ENCODE measurements at places on chromosomes 2 and 18.

DNA sequence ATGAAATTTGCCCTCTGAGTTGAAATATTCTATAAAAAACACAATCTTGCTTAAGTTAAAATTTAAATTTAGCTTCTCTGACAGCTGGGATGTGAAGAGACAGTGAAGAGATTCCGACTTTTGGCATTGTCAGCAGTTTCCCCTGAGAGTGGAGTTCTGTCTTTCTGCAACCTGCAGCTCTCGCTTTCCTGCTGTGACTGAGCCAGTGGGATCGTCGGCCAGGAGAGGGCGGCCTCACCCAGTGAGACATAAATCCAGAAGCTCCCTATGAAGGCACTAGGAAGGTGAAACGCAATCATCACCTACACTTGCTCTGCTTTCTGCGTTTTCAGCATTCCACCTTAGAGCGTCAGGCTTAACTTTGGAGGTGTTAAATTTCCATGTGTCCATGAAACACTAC lies 75.4 kb upstream of the HNMT start:
- DNase-seq: no peak

GRCh38 chr18:48022531-48023329 lies 92.3 kb upstream of the SMAD2 start:
- DNase-seq: peak; percentile 70

DNA sequence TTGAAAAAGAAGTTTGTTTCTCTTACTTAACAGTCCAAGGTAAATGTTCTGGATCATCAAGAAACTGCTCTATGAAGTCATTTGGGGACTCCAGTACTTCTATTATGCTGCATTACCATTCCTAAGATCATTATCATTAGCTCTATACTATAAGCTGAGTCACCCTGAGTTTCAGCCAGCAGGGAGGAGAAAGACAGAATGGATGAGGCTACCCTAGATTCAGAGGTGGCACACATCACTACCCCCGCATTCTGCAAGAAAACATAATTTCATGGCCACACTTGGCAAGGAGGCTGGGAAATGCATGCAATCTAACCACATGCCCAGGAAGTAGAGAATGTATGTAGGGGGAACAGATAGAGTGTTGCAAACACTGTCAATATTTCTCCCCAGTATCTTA lies 16.6 kb upstream of the LNPK start:
- DNase-seq: no peak

DNA sequence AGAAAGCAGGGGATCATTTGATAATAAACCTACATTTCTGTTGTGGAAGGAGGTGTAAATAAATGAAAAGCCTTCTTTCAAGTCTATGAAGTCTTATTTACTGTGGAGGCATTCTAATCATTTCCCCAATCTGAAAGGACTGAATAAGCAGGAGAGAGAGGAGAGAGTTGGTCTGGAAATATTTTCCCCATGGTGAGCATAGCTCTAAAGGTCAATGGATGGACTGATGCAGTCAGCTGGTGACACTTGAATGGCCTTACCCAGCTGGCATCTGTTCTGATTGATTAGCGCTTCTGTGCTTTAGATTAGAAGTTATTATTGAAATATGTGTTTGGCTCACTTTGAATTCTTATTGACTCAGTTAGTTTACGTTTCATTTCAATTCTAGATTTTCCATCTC lies 122.7 kb downstream of the PARD3B start:
- DNase-seq: no peak

- DNase-seq: no peak
Observed at GRCh38 chr2:138564586-138565229, 63.1 kb downstream of the SPOPL start.

GRCh38 chr18:34189656-34190435 lies 34.9 kb downstream of the NOL4 start:
- no peak for DNase-seq

DNA sequence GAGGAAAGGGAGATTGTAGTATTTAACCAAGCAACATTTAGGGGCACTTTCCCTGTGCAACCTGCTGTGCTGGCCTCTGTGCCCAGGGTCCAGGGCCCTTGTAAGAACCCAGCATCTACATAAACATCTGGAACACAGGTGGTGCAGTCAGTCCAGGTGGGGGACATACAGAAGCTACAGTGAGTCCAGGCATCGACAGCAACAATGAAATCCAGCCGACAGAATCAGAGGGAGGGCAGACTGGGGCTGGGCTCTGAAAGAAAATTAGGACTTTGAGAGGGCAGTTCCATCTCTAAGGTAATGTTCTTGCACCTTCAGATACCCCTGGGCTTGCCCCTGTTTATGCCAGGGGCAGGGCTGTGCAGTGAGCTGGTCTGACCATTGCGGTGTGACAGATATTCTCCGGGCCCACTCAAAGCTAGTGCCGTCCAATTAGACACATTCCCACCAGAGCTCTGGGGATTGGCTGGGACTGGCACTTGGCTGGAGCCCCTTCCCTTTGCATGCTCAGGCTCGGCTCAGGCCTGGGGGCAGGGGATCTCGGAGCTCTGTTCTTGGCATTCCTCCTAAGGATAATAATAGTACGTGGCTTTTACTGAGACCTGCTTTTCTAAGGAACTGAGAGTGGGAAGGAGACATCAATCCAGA lies 5.4 kb downstream of the LBH start:
- DNase-seq: no peak

- no peak for DNase-seq
Observed at GRCh38 chr2:212124598-212124997, 414.0 kb downstream of the ERBB4 start.

DNA sequence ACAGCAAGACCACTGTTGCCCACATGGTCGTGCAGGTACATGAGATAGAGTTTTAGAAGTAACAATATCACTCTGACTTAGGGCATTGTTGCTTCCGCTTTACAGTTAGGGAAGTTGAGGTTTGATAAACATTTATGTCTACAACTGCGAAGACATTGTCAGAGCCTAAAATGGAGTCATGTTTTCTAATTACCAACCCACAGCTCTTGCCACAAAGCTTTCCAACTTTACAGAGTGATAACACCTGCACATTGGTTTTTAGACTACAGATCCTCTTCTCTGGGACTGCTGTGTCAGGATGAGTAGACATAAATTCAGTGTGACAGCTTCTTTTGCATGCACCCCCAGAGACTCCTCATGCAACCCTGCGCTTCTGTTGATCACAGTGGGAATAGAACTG lies 119.0 kb downstream of the FEZ2 start:
- no peak for DNase-seq

- no peak for DNase-seq
Observed at GRCh38 chr18:10497206-10497749, 28.5 kb upstream of the NAPG start.

GRCh38 chr2:73414696-73415095 lies 29.1 kb downstream of the ALMS1 start:
- DNase-seq: no peak

- DNase-seq: no peak
Observed at GRCh38 chr2:170886386-170886785, 42.7 kb upstream of the GORASP2 start.

GRCh38 chr18:33871363-33872025 lies 293.5 kb downstream of the ASXL3 start:
- no peak for DNase-seq

GRCh38 chr2:192948316-192948715 lies 753.6 kb upstream of the TMEFF2 start:
- DNase-seq: no peak

GRCh38 chr18:6542296-6542695 lies 127.6 kb upstream of the L3MBTL4 start:
- no peak for DNase-seq

DNA sequence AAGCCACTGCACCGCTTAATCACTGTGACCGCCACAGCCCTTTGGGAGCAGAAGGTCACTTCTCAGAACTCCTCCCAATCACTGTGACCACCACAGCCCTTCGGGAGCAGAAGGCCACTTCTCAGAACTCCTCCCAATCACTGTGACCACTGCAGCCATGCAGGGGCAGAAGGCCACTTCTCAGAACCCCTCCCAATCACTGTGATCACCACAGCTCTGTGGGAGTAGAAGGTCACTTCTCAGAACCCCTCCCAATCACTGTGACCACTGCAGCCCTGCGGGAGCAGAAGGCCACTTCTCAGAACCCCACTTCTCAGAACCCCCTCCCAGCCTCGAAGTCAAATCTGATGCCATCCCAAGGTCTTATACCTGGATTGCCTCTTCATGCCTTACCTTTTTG lies 56.8 kb upstream of the DAPL1 start:
- DNase-seq: no peak

DNA sequence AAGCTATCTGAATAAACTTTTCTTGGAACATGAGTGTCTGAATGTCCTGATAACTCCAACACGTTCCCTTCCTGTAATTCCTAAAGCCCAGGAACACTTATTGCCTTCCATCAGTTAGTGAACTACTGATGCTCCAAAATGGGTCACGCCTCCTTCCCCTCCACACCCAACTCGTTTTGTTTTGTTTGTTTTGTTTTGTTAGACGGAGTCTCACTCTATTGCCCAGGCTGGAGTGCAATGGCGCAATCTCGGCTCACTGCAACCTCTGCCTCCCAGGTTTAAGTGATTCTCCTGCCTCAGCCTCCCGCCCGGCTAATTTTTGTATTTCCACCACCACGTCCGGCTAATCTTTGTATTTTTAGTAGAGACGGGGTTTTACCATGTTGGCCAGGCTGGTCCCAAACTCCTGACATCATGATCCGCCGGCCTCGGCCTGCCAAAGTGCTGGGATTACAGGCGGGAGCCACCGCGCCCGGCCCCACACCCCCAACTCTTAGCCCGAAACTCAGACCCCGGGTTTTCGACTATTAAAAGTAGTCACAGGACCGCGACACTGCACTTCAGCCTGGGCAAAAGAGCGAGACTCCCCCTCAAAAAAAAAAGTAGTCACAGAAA lies 774 bp downstream of the IER3IP1 start:
- no peak for DNase-seq

- no peak for DNase-seq
Observed at GRCh38 chr2:37679072-37679695, 7.7 kb upstream of the CDC42EP3 start.

DNA sequence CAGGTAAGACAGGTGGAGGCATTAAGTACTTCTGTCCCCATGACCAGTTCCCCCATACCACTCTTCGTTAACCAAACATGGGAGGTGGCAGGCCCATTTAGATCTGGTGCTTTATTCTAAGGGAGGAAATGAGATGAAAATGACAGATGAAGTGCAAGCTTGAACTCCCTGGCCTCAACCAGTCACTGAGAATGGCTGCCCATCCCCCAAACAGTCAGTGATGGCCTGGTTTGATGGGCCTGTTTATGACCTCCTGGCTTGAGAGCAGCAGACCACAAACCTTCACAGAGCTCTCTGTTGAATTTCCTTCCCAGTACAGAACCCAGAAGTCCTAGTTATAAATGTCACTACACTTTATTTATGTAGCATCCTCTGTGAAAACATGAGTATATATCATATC lies 31.1 kb downstream of the EPAS1 start:
- DNase-seq: no peak

DNA sequence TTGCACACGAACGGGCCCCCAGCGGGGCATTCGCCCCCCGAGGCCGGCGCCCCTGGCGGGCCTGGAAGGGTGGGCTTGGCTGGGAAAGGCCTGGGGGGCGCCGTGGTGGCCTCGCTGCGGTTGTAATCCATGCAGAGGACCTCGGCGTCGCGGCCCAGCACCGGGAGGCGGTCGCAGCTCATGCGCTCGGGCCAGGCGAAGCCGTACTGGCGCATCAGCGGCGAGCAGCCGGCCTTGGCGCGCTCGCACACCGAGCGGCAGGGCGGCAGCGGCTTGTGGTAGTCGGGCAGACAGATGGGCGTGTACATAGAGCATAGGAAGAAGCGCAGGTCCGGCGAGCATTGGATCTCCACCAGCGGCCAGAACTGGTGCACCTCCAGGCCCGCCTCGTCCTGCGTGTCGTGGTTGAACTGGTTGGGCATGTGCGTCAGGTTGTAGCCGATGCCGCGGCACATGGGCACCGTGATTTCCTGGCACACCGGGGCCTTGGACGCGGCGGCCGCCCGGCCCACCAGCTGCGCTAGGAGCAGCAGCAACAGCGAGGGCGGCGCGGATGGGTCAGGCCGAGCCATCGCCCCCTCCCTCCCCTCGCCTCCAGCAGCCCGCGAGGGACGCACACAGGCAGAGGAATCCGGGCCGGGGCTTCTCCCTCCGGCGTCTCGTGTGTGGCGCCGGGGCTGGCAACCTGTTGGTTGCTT lies 1.4 kb downstream of the FZD5 start:
- no peak for DNase-seq

- no peak for DNase-seq
Observed at GRCh38 chr2:74076074-74076470, 71.6 kb downstream of the BOLA3 start.

- no peak for DNase-seq
Observed at GRCh38 chr2:112151271-112151670, 13.1 kb downstream of the FBLN7 start.

GRCh38 chr2:119219873-119220272 lies 3.8 kb upstream of the STEAP3 start:
- DNase-seq: no peak

- DNase-seq: no peak
Observed at GRCh38 chr2:154686162-154686561, 12.3 kb upstream of the KCNJ3 start.

- DNase-seq: no peak
Observed at GRCh38 chr2:192250961-192251360, 56.2 kb upstream of the TMEFF2 start.

- no peak for DNase-seq
Observed at GRCh38 chr2:178238154-178238521, 43.8 kb downstream of the OSBPL6 start.

DNA sequence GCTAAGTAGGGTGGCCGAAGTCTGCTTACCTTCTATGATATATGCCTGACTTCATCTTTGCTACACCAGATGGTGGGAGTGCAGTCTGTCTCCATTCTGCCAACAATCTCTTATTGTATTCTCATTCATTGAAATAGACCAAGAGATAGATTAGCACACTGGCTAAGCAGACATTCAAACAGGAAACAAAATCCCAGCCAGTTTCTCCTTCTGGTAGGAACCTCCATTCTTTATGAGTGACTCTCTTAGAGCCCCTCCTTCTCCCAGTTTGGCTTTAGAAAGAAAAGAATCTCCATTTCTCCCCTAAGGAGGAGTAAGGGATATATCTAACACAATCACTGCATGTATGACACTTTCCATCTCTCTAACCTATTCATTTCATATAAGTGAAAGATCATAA lies 118.9 kb upstream of the COL5A2 start:
- DNase-seq: no peak

GRCh38 chr2:75222527-75222926 lies 23.2 kb upstream of the TACR1 start:
- DNase-seq: no peak

- peak; percentile 71 for DNase-seq
Observed at GRCh38 chr2:99881901-99882591, 260.3 kb downstream of the AFF3 start.

Data from NCI-H1417 treated with DMSO at 0.1 percent for 48 hours (cell line).